ENCODE measurements at places on chromosomes 16 and 17.

DNA sequence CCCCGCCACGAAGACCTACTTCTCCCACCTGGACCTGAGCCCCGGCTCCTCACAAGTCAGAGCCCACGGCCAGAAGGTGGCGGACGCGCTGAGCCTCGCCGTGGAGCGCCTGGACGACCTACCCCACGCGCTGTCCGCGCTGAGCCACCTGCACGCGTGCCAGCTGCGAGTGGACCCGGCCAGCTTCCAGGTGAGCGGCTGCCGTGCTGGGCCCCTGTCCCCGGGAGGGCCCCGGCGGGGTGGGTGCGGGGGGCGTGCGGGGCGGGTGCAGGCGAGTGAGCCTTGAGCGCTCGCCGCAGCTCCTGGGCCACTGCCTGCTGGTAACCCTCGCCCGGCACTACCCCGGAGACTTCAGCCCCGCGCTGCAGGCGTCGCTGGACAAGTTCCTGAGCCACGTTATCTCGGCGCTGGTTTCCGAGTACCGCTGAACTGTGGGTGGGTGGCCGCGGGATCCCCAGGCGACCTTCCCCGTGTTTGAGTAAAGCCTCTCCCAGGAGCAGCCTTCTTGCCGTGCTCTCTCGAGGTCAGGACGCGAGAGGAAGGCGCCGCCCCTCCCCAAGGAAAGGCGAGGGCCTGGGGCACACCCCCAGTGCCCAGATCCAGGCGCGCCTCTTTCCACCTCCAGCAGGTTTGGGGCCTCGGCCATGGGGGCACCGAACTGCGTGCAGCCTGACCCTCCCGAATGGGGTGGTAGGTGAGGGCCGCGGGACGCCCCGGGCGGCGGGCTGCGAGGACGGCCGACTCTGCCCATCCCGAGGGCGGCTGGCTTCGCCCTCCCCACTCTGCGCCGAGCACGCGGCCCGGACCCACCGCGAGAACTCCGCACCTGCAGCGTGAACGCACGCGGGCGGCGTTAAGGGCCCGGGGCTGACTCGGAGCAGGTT is 664 bp downstream of the HBQ1 start:
- peak; percentile 66 for DNase-seq

DNA sequence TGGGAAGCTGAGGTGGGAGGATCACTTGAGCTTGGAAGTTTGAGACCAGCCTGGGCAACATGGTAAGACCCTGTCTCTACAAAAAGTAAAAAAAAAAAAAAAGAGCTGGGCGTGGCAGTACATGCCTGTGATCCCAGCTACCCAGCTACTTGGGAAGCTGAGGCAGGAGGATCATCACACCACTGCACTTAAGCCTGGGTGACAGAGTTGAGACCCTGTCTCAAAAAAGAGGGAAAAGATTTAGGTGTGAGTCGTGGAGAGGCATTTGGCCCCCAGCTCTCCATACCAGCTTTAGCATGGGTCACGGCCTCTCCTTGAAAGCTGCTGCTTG is 19.1 kb downstream of the ST6GALNAC2 start:
- no peak for DNase-seq

DNA sequence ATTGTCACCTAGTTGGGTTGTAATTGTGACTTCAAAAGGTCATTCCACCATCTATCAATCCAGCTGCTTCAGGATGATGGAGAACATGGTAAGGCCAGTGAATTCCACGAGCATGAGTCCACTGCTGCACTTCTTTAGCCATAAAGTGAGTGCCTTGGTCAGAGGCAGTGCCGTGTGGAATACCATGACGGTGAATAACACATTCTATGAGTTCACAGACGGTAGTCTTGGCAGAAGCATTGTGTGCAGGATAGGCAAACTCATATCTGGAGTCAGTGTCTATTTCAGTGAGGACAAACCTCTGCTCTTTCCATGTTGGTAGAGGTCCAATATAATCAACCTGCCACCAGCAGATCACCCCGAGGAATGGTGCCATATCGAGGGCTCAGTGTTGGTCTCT is 650.9 kb downstream of the KCNJ2 start:
- no peak for DNase-seq

DNA sequence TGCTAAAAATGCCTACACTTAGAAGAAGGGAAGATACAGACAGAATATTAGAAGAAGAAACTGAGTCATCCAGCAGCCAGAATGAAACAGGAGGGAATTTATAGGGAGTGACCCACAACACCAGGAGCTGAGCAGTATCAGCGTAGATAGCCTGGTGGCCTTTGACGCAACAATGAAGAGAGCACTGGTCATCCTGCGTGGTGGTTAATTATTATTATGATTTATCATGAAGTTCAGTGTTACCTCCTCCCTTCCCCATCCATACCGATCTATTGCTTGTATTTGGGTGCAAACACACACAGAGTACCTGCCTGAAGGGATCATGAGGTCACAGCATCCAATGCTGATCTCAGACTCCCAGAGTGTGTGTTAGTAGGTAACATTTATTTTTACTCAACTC is 38.5 kb downstream of the ERCC4 start:
- DNase-seq = no peak

DNA sequence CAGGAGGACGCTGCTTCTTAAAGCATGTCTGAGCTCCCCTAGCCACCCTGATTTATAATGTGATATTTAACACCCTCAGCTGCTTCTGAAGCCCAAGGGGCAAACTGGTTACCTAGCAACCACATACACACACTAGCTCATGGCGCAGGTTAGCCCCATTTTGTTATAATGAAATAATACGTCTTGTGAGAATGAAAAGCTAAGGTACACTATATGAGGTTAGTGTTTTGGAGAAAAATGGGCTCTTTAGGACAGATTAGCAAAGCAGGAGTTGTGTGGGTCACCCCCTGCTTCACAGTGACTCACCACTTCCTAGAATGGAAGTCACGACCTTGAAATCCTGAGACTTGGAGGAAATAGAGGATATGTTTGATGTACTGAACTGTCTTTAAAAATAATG is 404.8 kb upstream of the HSBP1 start:
- peak; percentile 60 for DNase-seq

DNA sequence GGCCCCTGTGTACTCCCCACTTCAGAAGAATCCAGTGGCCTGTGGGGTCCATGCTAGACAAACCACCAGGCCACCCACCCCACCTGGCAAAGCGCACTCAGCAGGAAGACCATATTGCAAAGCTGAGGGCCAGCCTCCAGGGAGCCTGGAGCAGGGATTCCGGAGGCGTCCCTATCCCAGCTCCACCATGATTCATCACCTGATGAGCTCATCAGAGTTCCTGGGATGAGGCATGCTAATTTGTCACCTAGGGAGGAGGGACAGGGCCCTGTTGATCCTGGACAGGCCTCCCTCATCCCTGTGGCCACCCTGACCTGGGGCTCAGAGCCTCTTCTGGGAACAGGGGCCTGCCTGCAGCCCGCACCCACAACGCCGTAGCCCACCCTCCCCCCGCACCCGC is 131.6 kb upstream of the PLCG2 start:
- peak; percentile 52 for DNase-seq

GRCh38 chr16:67013823-67014633 is 14.9 kb upstream of the CBFB start:
- peak; percentile 38 for DNase-seq

DNA sequence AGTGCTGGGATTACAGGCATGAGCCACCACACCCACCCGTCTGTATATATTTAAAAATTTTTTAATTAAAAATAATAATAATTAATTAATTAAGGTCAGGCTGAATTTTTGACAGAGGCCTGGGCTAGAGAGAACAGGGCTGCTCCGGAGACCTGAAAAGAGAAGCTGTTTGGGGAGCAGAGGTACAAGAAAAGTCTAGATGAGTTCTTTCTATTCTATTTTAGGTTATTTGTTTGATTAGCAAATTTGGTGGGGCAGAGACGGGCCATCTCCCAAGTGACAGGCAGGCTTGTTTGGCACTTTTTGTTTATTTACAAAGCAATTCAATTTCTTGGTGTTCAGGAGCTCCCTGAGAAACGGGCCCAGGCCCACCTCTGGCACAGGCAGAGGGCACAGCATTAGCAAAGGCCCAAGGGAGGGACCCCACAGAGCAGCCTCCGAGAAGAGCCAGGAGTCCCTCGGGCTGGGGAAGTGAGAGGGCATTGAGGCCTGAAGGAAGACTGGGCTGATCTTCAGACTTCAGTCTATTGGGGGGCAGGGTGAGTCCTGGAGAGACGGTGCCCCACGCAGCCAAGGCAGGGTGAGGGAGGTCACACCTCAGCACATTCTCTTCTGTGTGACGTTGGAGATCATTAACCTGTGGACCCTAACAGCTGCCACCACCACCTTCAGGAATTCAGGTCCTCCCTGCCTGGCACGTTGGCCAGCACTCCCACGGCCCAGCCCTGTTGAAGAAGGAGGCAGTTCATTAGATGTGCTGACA is 10.8 kb upstream of the RIPOR1 start:
- DNase-seq = no peak

DNA sequence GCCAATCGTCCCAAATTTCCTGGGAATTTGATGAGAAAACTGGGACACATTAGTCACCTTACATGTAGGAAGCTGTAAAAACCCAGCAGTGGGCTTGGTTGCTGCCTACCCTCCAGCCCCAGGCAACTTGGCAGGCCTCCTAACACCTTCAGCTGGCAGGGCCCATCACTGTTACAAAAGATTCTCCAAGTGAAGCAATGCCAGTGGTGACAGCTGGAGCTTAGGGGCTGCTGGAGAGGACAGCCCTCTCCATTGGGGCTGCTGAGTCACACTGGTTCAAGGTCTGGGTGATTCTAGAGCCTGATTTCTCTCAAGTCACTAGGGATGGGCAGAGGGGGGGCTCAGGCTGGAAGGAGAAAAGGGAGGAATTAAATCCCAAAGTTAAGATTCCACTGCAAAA is 180.6 kb downstream of the COPRS start:
- peak; percentile 27 for DNase-seq

DNA sequence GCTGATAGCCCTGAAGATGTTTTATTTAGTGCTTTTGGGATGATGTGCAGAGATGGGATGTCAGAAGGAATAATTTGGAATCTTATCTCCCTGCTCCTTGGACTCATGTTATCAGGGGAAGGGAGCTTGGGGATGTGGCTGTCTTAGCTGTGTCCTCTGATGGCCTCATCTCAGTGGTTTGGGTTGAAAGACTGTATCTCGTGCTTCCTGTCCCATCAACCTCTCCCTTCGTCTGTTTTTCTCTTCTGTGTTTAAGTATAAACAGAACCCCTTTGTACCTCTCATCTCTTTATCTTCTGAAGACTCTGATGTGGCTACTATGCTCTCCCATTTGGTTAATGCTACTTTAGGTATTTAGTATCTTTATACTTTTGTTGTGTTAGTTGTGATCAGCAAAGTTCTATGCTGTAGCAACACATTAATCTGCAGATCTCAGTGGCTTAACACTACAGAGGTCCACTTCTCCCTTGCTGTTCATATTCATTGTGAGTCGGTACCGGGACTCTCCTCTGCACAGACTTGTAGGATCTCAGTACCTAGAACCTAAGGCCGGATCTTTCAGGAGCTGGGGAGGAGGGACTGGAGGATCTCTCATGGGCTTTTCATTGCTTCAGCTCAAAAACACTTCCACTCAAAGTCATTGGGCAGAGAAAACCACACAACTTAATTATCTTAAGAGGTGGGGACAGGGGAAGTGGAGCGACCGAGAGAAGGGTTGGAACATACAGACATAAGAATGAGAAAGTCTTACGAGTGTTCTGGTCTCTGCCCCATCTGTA is 28.8 kb downstream of the PRKCA start:
- DNase-seq = no peak

- DNase-seq = peak; percentile 43
These were observed 1.1 kb downstream of the MPP2 start for GRCh38 chr17:43905985-43906852.

- no peak for DNase-seq
These were observed 11.1 kb downstream of the MARF1 start for GRCh38 chr16:15631730-15632409.

GRCh38 chr17:56325313-56326000 is 172.2 kb downstream of the ANKFN1 start:
- DNase-seq = no peak

DNA sequence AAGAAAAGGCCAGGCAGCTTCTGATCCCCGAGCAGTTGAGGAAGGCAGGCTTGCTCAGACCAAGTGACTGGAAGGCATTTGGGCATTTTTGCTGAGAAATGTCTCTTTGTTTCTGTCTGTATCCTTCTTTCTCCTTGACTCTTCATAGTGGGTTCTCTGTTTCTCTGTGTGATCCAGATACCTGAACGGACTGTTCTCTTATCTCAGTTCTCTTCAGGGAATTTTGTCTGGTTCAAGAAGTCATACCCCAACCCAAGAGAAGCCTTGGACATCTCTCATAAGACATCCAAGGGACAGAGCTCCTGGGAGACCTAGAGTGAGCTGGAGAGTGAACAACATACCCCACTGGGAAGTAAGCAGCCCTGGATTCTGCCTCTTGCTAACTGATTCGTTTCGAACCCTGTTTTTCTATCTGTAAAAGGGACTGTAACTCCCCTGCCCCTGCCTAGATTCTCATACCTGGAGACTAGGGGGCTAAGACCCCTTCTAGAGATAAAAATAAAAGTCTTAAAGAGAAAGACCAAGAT is 541 bp downstream of the CCL3 start:
- no peak for DNase-seq

DNA sequence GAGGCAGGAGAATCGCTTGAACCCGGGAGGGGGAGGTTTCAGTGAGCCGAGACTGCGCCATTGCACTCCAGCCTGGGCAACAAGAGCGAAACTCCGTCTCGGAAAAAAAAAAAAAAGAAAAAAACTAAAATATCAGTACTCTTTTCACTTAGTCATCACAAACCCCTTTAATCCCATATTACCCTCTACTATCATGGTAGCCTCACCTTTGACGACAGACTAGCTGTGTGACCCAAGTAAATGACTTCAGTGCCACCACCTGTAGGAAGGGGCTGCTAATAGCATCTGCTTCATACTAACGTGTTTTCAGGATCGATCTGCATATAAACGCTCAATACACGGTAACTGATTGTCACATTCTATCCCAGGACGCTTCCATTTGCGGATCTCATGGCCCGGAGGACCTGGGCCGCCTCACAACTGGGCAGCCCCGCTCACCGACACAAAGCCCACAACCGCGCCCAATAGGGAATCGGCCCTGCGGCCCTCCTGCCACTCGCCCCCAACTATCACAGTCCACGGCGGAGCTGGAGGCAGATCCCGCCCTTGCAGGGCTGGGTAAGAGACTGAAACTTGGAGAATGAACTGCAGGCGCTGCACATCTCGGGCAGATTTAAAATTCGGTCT is 1.1 kb upstream of the ZNF263 start:
- DNase-seq = peak; percentile 70

DNA sequence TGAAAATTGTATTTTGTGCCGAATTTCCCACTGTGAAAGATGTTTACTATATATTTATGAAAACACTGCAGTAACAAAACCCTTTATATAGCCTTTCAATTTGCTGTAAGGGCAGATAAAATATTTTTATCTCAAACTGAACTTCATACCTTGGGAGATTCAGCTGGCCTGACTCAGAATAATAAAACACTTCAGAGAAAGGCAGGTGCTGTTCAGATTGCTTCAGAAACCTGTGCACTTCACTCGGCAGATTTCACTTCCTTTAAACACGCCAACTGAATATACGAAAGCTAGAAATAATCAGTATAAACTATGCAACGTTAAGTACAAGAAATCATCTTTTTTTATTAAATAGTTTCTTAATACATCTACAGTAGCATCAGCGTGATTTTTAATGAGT is 839.1 kb upstream of the RBFOX1 start:
- DNase-seq = no peak
